ENCODE measurements at places on chromosomes 1 and 21.
A peak's percentile ranks its signal among the peaks of the same experiment; 100 is the strongest.

GRCh38 chr1:83689921-83690868, 308.7 kb downstream of the TTLL7 start:
- no peak for DNase-seq

DNA sequence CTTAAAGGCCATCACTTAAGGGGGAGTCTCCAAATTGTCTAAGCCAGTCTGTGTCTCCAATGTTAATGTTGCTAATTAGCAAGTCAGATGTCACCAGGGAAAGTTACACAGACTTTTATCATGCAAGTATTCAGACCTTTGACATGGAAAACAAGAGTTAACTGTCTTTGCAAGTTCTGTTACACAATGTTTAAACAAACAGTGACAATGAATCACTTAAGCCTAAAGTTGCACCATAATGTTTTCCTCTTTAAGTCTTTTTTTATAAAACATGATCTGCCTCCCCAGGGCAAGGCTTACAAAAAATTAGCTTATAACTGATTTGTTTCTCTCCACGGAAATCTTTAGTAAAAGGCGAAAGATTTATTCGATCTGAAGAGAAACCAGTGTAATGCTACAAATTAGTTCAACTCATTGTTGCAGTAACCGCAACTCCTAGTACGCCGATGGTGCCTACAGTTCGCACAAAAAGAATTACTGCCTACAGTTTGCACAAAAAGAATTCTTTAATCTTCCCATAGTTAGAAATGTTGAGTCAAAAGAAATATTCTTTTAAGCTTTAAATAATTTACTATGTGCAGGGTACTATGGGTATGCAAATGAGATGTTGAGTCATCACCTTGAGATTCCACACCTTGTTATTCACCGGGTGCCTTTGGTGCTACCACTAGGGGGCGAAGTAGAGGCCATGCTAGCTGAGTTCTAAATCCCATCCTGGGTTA, 45.3 kb downstream of the HHAT start:
- DNase-seq = peak; percentile 88

GRCh38 chr1:58901008-58901407, 117.2 kb upstream of the JUN start:
- DNase-seq = no peak

- no peak for DNase-seq
Measured at GRCh38 chr1:40673452-40673851, 8.0 kb upstream of the RIMS3 start.

- DNase-seq = no peak
Measured at GRCh38 chr1:17187051-17187450, 17.9 kb upstream of the PADI1 start.

DNA sequence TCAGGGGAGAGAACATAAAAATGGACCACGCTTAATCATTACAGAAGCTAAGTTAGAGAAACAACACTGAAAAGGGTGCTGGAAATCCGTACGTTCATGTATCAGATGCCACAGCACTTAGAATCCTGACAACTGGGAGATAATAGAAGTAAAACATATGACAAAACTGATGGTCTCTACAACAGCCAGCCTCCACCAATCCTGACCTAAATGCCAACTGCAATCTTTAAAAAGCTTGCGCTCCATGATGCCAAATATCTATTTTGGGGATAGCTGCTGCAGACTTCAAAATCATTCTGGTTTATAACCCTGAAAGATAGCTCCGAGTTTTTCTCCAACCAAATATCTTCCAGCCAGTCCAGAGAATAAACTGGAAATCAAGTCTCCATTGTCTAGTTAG, 178.3 kb downstream of the RERE start:
- DNase-seq = no peak

GRCh38 chr1:11680270-11681070, 478 bp downstream of the MAD2L2 start:
- DNase-seq = peak; percentile 15

DNA sequence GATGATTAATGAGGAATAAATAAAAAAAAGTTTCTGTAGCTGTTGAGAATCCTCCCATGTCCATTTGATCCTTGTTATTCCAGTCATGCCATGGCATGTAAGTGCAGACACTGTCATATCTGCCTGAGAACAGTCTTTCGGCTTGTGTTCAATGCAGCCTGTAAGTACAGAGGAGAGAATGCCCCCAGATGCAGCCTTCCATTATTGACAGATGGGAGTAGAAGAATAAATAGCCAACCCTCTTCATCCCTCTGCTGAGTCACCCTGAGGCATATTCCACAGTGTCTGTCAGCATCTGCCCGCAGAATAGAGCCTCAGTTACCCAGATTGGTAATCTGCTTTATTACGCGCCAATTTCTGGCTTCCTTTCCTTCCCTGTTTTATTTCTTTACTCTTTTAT, 139.4 kb downstream of the LRRC7 start:
- no peak for DNase-seq

DNA sequence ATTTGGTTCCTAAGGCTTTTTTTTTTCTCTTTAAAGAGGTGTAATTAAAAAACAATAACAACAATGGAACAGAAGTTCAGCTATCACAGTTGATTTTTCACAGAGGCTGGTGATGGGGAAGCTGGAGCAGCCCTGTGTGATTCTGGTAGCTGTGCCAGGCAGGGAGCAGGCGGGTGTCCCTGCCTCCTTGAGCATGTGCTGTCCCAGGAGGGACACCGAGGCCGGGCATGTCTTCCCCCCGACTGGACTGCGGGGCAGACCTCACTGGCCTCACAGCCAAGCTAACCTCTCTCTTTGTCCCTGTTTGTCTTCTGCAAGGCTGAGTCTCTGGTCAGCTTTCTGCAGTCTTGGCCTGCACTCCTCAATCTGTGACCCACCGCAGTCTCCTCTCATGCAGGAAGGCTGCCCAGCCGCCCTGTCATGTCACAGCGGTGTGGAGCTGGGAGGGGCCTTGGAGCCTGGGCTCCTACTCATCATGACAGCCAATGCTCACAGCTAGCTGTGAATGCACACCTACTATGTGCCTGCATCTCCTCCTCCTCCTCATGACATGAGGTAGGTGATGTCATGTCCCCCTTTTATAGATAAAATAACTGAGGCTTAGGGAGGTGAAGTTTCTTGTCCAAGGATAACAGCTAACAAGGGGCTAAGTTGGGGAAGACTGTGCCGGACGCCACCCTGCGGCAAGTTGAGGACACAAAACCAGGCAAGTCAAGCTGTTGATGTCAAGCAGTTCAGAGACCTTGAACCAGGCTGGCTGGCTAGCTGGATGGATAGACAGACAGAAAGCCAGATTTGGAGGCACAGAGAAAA, 10.3 kb upstream of the ACTL8 start:
- DNase-seq = no peak

DNA sequence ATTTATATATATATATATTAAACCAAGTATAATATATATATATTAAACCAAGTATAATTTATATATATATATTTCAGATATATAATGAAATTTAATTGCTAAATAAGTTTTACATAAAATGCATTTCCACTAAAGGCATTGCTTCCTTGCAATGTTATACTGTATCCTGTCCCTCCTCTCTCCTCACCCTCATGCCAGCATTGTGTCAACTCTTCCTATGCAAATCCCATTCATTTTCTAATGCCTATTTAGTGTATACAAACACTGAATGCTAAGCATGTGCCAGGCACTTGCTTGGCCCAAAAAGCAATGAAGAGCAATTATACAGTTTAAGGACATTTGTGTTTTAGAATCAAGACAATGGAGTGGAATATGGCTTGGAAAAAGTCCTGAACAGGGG, 71.7 kb upstream of the PRMT6 start:
- DNase-seq = no peak
